ENCODE measurements at places on chromosomes 16 and 17. TPM values are rescaled to one million over a fixed set of nuclear protein-coding genes. Genes with fewer than 3 reads are reported as not detected.

Gene TBC1D3I
- 0.88 TPM for total RNA-seq

GRCh38 chr17:11953924-11954323 lies 43.4 kb downstream of the ZNF18 start:
- no peaks in the 10 kb centered on the region for H3K27me3 ChIP-seq
- no peaks in the 10 kb centered on the region for H3K4me1 ChIP-seq
- H3K27ac ChIP-seq = no peak overlapping the region
- DNase-seq = no peak

Gene JPH3
- not detected for total RNA-seq

GRCh38 chr16:70475054-70475871 lies 20.9 kb downstream of the FCSK start:
- no peaks in the 10 kb centered on the region for H3K27me3 ChIP-seq
- peaks cover 14% of the 10 kb centered on the region for H3K4me1 ChIP-seq
- no peak overlapping the region for H3K4me3 ChIP-seq
- no peaks in the 10 kb centered on the region for H3K36me3 ChIP-seq
- no peak for DNase-seq

Gene ACSM2A
- not detected for total RNA-seq

GRCh38 chr16:48295488-48296281 lies 48.3 kb upstream of the ABCC11 start:
- DNase-seq = no peak
- H3K36me3 ChIP-seq = peaks cover 52% of the 10 kb centered on the region
- peaks cover 6% of the 10 kb centered on the region for H3K4me1 ChIP-seq
- no peaks in the 10 kb centered on the region for H3K27me3 ChIP-seq
- no peak overlapping the region for H3K27ac ChIP-seq

- H3K27ac ChIP-seq = no peak overlapping the region
- H3K4me3 ChIP-seq = no peak overlapping the region
- H3K27me3 ChIP-seq = peaks cover 25% of the 10 kb centered on the region
- no peak for DNase-seq
Measured at GRCh38 chr16:20075243-20075642, 1.6 kb upstream of the GPR139 start.
